ENCODE measurements at places on chromosomes 1 and 21.
A peak's percentile ranks its signal among the peaks of the same experiment; 100 is the strongest.

GRCh38 chr1:62334434-62334985 is 15.3 kb upstream of the KANK4 start:
- no peak for DNase-seq

- peak; percentile 65 for DNase-seq
Observed at GRCh38 chr21:26070822-26071425, 99.6 kb downstream of the APP start.

- DNase-seq = no peak
Observed at GRCh38 chr1:232378266-232379062, 251.5 kb downstream of the SIPA1L2 start.

GRCh38 chr1:154971341-154971998 is 923 bp upstream of the SHC1 start:
- no peak for DNase-seq

- no peak for DNase-seq
Observed at GRCh38 chr1:2787163-2787911, 14.2 kb downstream of the TTC34 start.

DNA sequence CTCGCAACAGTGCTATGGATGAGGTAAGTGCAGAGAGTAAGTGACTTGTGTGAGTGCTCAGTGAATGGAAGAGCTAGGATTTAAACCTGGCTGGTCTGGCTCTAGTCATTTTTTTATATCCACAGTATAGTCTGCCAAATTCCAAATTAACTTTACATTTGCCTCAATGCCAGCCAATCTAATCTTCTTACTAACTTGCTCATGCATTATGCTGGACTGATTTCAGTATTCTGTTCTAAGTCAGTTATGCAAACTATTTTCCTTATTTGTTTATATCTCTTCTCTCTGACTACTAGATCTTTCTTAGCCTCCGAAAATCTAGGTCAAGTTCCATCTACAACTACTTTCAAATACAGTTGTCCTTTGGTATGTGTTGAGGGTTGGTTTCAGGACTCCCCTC is 133.3 kb downstream of the XPR1 start:
- no peak for DNase-seq

DNA sequence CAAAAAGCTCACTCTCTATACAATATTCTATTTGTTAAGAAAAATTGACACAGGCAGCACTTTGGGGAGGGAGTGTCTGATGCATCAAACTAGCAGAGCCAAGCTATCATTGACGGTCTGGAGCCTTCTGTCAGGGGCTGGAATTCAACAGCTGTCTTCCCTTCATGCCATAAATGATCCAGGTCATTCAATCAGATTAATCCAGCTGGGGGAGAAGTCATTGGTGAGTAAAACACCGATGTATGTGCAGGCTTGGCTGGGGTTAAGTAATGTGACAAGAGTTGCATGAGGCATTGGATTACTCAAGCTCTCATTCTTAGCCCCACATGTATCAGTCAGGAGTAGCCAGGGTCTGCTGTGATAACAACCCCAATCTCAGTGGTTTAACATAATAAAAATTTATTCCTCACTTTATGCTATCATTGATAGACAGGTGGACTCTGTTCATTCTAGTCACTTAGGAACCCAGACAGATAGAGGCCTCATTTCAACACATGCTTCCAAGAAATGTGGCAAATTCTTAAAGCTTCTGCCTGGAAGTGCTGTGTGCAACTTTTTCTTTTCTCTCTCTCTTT is 118.1 kb upstream of the GADD45A start:
- DNase-seq = no peak

DNA sequence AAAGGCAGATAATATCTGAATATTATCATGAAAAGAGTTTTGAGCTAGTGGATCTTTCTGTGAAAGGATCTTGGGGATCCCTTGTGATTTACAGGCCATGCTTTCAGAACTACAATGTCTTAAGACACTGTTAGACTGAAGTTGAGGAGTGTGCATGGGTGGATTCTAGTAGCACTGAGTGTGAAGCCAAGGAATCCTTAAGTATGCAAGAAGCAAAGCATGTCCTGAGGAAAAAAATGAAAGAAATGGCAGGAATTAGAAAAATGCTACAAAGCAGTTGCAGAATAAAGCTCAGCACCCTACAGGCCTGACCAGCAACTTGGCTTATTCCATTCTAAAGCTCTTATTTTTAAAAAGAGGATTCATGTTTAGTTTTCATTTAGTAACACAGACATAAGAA is 11.9 kb downstream of the STX6 start:
- DNase-seq = peak; percentile 70

- no peak for DNase-seq
Observed at GRCh38 chr1:14141656-14142055, 441.7 kb downstream of the PRDM2 start.

GRCh38 chr1:61344696-61345095 is 262.3 kb downstream of the NFIA start:
- DNase-seq = no peak

GRCh38 chr21:33402001-33402979 is 923 bp upstream of the IFNGR2 start:
- DNase-seq = peak; percentile 71

DNA sequence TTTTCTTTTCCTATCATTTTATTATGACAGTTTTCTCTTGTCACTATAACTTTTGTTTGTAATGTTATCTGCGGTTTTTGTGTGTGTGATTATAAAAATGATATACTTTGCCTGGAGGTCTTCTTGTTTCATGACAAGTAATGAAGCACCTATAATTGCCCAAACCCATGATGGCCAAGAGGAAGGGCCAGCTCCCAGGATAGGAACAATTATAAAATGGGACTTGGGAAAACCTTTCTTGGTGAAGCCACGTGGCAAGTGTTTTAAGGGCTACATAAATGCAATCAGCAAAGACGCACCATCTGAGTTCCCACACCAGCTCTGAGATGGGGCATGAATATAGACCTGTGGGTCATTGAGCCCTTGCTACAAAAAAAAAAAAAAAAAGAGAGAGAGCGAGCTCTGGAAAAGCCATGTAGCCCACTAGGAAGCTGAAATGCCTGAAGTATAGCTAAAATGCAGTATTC is 462.6 kb upstream of the RUNX1 start:
- no peak for DNase-seq

DNA sequence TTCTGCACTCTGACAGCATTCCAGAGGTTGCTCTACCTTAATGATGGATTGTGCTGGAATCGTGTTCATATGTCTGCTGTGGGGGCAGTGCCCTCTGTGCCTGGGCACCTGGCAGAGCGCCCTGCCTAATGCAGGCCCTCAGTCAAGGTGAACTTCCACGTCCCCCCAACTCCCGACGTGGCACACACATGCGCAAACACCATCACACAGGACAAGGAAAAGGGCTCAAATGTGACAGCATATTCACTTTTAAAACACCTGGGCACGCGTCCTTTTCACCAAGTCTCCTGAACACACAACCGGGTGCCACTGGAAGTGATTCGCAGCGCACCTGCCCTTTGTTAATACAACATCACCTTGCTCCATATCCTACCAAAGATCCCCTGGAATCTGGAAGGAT is 11.7 kb downstream of the TPRG1L start:
- no peak for DNase-seq

- DNase-seq = no peak
Observed at GRCh38 chr1:10877894-10878293, 81.4 kb upstream of the CASZ1 start.

GRCh38 chr1:167202049-167202448 is 18.6 kb upstream of the POU2F1 start:
- DNase-seq = no peak

- DNase-seq = no peak
Observed at GRCh38 chr1:228963795-228964177, 228.5 kb downstream of the RHOU start.

DNA sequence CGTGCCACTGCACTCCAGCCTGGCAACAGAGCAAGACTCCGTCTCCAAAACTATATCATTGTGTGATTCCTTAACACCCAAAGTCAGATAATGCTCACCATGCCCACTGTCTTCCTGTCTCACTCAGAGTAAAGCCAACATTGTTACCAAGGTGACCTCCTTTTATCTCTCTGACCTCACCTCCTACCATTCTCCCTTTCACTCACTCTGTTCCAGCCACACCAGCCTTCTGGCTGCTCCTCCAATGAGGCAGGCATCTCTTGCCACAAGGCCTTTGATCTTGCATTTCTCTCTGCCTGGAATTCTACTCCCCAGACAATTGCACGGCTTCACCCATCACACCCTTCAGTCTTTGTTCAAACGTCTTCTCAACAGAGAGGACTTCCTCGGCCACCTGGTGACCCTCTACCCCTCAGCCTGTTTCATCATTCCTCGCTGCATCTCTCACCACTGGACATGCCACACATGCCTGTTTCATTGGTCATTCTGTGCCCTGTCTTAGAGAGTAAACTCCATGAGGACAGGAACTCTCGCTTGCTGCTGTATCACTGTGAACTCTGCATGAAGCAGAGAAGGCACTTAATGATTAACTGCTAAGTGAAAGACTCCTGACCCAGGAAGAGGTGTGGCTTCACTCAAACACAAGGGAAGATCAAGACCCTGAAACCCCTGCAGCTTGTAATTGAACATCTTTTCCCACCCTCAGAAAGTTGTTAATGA is 67.1 kb upstream of the CAPZB start:
- DNase-seq = no peak

DNA sequence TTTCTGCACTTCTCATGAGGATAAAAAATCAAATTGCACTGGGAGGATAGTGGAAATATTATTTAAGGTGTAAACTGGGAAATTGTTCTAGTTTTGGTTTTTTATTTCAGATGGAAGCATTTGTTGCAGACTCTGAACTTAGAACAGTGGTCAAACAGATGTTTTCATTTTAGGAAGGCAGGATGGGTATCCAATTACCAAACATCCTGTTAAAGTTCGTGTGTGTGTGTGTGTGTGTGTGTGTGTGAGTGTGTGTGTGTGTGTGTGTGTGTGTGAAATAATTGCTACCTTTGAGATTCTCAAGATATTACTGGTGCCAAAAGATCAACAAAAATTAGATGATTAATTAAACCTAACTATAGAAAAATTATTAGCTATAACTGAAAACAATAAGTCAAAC is 24.3 kb upstream of the DUSP10 start:
- peak; percentile 50 for DNase-seq

- DNase-seq = no peak
Observed at GRCh38 chr1:114081437-114082303, 72.0 kb downstream of the SYT6 start.

GRCh38 chr1:177600936-177601335 is 368.9 kb downstream of the SEC16B start:
- DNase-seq = no peak

GRCh38 chr1:208479435-208479834 is 235.3 kb upstream of the PLXNA2 start:
- no peak for DNase-seq

DNA sequence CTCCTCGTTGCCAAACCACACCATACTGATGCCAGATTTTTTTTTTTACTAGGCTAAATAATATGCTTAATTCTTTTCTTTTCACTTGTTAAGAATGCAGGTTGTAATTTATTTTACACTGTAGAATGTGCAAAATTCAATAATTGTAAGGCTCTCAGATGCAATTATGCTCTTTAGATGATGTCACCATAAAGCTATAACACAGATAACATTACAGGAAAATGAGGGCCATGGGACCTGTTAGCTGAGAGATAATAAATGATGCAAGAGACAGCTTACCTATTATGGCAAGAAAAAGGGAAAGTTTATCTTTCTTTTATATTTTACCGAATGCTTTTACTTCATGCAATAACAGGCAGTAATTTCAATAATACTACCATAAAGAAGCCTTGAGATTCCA is 35.4 kb downstream of the CHRM3 start:
- no peak for DNase-seq

DNA sequence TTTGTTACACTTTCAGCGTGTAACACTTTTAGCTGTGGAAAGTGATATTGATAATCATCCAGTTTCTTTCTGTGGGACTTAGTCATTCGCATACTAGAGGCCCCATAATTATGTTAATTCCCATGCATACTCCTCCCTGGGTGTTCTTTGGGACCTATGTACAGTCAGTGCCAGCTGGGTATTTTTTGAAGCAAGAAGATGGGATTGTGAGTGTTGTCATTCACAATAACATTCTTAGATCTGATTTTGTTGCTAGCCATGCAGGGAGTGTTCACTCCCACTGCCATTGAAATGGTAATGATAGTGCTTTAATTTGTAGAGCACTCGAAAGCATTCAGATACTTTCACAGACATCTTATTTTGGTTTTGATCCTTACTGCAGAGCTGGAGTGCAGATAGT is 11.6 kb downstream of the SARS1 start:
- DNase-seq = no peak

GRCh38 chr1:56446531-56447098 is 132.7 kb downstream of the PLPP3 start:
- DNase-seq = no peak

- no peak for DNase-seq
Observed at GRCh38 chr1:7390604-7391000, 380.5 kb upstream of the VAMP3 start.

GRCh38 chr21:16509476-16509875 is 779.7 kb downstream of the USP25 start:
- peak; percentile 59 for DNase-seq

DNA sequence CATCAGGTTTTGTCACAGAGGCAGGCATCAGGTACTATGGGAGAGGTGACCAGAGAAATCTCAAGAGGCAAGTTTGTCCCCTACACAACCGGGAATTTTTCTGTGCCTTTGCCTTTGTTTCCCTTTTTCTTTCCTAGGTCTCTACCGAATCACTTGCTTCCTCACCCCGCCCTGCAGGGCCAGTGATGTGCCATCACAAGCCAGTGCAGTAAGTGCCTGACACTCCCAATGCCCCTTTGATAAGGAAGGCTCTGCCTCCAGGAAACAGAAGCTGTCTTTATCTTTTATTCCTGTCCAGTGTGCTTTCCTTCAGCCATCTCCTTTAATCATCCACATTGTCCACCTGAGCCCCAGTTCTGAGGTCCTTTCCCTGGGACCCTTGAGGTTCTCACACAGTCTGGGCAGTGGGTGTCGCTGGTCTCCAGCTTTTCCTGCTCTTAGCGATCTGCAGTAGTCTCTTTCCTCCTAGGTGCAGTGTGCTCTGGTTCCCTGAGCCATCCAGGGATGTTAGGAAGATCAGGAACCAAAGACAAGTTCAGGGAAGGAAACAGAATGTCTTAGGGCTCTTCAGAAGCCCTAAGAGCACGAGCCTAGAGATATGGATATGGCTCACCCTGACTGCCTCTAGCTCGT is 36.6 kb downstream of the GJA5 start:
- peak; percentile 53 for DNase-seq

DNA sequence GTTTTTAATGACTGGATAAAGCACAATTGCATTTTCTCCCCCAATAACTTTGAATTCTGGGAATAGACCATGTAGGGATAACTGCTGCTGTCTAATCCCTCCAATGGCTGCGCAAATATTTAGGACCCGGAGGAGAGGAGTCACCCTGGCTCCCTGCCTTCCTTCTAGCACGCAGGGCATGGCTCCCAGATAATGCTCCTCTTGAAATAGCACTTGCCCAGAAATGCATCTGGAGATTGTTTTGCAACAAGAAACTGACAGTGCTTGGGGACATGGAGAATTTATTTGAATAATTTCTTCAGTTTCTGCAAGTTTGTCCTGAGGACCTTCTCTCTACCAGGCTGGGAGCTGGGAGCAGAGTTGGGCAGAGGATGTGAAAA is 83.5 kb downstream of the MAN1C1 start:
- peak; percentile 84 for DNase-seq

All from AG20443 (cell line).